ENCODE measurements at places on chromosomes 11 and 22.

GRCh38 chr11:123439616-123440015 is 9.5 kb downstream of the GRAMD1B start:
- no peak for DNase-seq

GRCh38 chr11:108647701-108648527 is 17.0 kb upstream of the DDX10 start:
- peak; percentile 62 for DNase-seq

GRCh38 chr22:35894464-35894878 is 134.2 kb downstream of the RBFOX2 start:
- no peak for DNase-seq

DNA sequence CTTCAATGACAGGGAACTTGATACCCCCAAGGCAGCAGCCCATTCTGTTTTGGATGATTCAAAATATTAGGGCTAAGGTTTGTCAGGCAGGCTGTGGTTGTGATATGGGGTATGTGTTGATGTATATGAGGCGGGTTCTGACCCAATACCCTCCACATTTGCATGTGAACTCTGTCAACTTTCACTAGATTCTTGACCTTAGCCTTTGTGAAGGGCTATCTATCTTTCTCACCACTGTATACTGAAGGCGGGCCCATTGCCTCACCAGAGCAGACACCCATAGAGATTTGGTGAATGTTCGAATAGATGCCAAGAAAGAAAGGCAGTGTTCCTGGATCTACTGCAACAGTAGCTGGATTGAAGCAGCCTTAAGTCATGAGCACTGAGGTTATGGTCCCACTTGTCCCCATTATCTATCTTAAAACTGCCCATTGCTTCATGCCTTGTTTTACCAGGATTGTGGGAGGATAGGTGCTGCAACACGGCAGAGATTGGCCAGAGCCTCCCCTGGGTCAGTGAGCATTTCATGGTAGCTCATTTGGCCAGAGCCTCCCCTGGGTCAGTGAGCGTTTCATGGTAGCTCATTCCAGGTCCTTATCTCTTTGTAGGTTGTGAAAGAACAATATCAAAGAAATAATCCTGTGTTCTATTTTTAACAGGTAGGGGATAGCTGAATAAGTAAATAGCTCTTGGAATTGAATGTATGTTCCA is 399.6 kb downstream of the TMEM135 start:
- DNase-seq: no peak

DNA sequence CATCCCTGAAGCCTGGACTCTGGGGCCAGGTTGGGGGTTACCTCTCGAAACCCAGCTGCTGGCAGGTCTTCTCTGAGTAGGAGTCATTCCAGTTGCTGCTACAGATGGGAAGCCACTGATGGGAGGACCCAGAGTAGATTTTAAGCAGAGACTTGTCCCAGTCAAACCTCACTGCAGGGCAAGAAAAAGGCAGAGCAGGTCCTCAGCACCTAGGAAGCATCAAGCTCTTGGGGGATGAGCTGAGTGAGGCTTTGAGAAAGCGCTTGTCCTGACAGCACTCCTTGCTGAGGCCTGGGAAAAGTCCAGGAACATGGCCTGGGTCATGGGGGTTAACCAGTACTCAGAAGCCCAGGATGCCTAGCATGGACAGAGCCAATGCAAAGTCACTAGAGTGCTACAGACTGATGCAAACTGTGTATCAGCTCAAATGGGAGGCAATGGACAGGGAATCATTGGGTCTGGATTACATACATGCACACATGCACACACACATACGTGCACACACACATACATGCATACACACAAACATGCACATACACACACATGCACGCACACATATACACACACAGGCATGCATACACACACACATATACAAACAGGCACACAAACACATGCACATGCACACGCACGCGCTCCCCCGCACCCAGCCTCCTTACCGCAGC is 15.3 kb downstream of the TMPRSS13 start:
- no peak for DNase-seq

DNA sequence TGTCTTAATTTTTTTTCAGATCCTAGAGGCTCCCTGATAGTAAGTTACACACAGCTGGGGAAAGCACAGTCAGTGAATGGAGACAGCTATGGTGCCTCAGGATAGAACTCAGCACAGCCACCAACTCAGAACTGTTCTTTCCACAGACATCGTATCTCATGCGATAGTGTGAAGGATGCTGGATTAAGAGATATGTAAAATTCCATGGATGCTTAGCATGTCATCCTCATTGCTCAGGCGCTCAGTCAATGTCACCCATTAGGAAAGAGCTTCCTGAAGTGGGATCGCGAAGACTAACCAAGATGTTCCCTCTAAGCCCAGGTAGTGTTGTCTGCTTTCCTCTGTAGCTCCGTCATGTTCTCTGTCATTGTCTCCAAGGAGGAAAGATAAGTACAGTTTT is 1000.4 kb downstream of the OPCML start:
- no peak for DNase-seq

GRCh38 chr22:35809816-35810215 is 92.1 kb downstream of the APOL5 start:
- no peak for DNase-seq

GRCh38 chr22:39999144-39999757 is 4.5 kb downstream of the FAM83F start:
- DNase-seq: no peak

GRCh38 chr11:33722590-33723234 is 13.5 kb downstream of the CD59 start:
- no peak for DNase-seq

GRCh38 chr22:23862103-23862502 is 4.4 kb downstream of the SLC2A11 start:
- DNase-seq: no peak

GRCh38 chr11:119755356-119756071 is 26.5 kb upstream of the NECTIN1 start:
- no peak for DNase-seq

DNA sequence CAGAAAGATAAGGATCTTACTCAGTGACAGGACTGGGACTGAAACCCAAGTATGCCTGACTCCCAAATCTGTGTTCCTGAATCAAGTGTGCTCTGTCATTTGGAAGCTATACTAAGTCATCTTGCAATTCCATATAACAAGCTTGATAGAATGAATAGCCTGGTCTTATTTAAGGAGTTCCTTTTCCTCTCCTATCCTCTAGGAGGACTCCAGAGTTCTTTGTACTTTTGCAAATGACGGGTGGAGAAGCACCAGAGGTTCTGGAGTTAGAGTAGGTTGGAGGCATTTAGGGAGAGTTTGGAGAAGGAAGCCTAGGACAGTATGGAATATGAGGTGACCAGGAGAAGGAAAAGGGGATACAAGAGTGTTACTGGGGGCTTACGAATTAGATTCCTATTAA is 92.9 kb upstream of the RCN1 start:
- DNase-seq: no peak

DNA sequence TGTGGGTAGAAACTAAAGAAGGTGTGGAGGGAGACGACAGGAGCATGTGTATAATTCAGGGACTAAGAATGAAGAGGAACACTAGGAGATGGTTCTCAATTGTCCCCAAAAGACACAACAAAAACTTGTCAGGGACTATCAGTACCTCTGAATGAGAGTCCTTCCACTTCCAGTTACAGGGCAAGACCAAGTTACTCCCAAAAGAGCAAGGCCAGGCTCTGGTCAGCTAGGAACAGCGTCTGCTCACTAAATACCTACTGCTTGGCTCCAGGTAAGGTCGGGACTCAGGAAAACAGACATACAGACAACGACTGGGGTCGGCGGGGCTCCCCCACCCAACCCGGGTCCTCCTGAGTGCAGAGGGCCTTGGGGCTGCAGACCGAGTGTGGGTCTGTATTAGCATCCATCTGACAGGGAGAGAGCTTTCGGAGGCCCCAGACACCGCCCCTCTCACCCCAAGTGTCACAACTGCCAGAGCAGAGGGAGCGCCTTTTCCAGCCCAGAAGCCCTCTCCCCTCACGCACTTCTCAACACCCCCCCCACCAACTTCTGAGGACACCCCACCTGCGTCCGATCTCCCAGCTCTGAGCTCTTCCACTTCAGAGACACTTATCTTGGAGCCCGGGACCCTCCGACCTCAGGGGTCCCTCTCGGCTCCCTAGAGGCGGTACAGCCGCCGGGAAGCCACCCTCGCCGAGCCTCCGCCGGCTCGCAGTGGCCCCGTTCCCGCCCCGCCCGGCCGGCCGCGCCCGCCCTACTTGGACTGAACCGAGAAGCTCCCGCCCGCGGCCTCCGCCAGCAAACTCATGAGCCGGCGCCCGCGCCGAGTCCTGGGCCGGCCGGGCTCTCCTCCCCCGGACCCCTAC is 522 bp downstream of the RHOG start:
- peak; percentile 37 for DNase-seq

GRCh38 chr11:130882138-130882551 is 34.1 kb downstream of the SNX19 start:
- no peak for DNase-seq

GRCh38 chr11:97557399-97557798 is 1167.6 kb downstream of the JRKL start:
- no peak for DNase-seq

DNA sequence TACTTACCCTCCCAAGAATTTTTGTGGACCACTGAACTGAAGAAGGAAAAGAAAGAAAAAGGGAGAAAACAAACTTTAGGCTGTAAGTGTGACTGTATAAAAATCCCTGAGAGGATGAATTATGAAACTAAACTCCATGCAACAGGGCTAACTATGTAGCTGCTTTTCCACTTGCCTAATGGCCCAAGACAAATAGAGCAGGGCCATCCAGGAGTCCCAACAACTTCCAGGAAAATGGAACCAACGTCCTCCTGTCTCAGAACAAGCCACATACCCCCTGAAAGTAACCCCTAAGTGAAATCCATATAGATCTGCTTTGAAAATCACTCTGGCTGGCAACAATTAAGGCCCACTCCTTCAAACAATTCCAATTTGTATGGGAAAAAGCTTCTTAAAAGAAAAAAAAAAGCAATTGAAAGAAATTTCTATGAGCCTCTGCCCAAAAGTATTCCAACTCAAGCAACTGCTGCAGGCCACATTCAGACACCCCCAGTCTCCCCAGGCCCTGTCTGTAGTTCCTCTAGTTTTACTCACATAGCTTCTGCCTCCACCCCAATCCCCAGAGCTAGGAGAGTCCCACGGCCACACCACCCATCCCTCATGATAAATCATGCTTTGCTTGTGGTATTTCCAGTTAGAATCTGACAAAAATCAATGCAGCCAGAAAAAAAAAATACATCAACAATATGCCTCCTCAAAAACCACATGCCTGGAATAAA is 12.7 kb downstream of the RBFOX2 start:
- DNase-seq: no peak

DNA sequence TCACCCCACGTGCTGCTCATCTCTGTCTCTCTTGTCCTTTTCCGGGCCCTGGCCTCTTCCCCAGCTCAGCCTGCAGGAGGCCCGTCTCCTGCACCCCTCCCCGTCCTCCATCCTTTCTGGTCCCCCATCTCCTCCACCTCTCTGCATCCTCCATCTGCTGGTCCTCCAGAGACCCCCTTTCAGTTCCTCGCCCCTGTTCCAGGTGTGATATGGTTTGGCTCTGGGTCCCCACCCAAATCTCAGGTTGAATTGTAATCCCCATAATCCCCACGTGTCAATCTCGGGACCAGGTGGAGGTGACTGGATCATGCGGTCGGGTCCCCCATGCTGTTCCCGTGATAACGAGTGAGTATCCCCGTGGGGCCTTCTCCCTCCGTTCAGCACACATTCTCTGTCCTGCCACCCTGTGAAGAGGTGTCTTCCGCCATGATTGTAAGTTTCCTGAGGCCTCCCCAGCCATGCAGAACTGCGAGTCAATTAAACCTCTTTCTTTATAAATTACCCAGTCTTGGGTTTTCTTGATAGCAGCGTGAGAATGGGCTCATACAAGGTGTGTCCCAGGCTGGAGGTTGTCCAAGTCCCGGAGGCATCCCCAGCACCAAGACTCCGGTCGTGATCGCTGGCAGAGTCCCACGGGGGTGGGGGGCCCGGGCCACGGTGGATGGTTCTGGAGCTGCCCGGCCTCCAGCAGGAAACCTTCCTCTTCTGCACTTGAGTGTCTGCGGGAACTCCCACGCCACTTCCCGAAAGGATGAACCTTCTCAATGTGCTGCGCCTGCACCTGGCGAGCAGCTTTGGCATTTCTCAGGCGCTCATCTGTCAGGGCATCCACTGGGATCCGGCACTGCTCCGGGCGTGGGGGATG is 29.0 kb upstream of the TOLLIP start:
- DNase-seq: peak; percentile 33

GRCh38 chr11:68838572-68838964 is 3.1 kb downstream of the CPT1A start:
- no peak for DNase-seq

DNA sequence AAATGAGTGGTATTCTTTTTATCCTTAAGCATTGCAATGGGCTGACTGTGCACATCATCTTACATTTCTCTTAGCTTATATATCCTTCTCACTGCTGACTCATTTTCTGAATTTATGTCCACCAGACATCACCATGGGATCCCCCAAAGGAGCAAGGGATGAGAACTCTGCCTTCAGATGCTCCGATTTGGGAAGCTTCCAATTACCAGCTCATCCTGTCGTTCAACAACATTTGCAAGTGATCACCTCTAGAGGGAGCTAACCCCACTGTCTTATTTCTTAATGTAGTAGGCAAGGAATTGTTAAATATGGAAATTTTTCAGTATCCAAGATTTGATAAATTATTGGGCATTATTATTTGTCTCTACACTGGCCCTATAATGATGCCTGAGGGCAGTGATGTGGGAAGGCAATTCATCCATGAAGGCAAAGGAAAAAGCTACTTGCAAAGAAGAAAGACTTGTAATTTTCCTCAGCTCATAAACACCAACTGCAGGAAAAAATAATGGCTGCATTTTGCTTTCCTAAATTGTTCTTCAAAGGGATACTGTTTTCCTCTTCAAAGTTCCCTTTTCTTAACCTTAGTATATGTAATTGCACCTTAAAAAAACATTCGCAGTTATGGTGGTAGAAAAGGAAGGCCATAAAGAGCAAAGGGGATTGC is 102.4 kb upstream of the FSHB start:
- no peak for DNase-seq

Measured in naive thymus-derived CD4-positive, alpha-beta T cell (primary cell).